ENCODE measurements at places on chromosomes 1 and 21. TPM values are rescaled to one million over a fixed set of nuclear protein-coding genes. Genes with fewer than 3 reads are reported as not detected.

HMGN2 gene
- 680 TPM for polyA plus RNA-seq

KRTAP19-1 gene
- polyA plus RNA-seq, result not detected

DNA sequence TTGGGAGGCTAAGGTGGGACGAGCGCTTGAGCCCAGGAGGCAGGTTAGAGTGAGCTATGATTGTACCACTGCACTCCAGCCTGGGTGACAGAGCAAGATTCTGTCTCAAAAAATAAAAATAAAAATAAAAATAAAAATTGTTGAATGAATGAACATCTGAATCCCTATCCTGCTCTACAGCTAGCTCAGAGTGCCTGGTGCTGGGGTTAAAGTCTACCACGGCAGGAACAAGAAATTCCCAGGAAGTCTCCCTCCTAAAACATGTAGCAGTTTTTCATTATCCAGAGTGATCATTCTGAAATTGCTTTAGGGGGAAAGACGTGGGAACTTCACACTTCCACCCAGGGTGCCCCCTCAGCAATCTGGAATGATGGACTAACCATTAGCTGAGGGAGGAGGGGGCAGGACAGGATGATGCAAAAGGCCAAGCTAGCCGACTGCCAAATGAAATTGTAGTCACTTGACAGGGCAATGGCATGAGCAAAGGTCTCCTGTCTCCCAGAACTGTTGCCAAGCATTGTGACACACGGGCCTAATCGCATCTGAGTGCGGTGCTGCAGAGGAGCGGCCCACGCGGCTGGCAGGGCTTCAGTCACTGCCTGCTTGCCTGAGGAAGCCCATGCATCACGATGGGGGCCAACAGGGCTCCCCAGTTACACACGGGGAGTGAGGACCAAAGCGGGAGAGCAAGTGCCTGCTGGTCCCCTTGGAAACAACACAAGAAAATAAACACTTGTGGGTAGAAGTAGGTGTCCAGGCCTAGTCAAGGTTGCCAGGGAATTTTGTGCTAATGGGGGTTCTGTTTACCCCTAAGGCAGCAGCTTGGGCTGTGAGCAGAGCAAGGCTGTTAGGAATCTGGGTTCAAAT lies 85.7 kb downstream of the NENF start:
- no peaks in the 10 kb centered on the region for H3K36me3 ChIP-seq
- no peaks in the 10 kb centered on the region for H3K27me3 ChIP-seq
- no peak overlapping the region for H3K27ac ChIP-seq
- H3K4me3 ChIP-seq, result no peak overlapping the region
- H3K4me1 ChIP-seq, result peaks cover 16% of the 10 kb centered on the region
- DNase-seq, result no peak

DNA sequence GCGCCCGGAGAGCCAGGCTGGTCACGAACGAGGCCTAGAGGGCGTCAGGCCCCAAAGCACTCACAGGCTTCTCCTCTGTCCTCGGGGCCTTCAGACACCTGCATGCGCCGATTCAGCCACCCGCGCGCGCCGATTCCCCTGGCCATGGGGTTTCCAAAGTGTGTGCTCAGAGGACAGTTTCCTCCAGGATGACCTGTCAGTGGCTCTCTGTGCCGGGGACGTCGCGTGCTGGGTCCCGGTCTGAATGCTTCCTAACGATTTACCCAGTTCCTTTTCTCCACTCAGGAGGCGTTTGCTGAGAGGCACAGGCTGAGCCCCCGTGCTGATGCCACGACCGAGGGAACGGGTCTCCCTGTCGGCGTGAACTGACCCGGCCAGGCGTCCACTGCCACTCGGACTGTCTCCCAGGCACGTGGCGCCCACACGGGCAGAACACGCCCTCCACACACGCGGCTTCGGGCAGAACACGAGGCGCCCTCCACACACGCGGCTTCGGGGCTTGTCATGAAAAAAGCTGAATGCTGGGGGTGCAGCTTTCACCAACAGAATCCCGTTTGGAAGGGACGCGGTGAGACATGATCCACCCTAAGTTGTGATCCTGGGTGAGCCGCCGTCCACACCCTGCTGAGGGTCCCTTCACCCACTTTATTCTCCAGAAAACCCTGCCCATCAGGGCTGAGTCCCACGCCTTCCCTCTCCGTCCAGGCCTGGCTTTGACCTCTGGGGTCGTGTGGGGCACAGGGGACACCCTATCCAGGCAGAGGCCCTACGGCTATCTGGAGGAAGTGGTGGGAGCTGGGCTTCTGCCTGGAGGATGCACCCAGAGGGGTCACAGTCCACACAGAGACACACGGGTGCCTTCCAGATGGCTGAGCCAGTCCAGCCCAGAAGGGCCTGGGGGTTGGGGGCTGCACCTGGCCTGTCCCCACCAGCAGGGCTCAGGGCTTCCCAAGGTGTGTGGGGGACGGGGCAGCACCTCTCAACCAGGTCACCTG lies 56.1 kb downstream of the COL6A1 start:
- no peak overlapping the region for H3K4me3 ChIP-seq
- DNase-seq, result no peak
- no peaks in the 10 kb centered on the region for H3K4me1 ChIP-seq
- no peaks in the 10 kb centered on the region for H3K27me3 ChIP-seq
- H3K27ac ChIP-seq, result peak overlapping the region; percentile 71
- H3K36me3 ChIP-seq, result no peaks in the 10 kb centered on the region

GRCh38 chr1:201603613-201604232 lies 64.8 kb downstream of the NAV1 start:
- no peak overlapping the region for H3K27ac ChIP-seq
- H3K4me1 ChIP-seq, result no peaks in the 10 kb centered on the region
- DNase-seq, result peak; percentile 0
- H3K27me3 ChIP-seq, result no peaks in the 10 kb centered on the region
- H3K4me3 ChIP-seq, result no peak overlapping the region
- no peaks in the 10 kb centered on the region for H3K36me3 ChIP-seq

GRCh38 chr1:19010503-19010902 lies 54.0 kb upstream of the IFFO2 start:
- H3K27ac ChIP-seq, result no peak overlapping the region
- H3K4me1 ChIP-seq, result no peaks in the 10 kb centered on the region
- DNase-seq, result no peak
- H3K4me3 ChIP-seq, result no peak overlapping the region
- no peaks in the 10 kb centered on the region for H3K27me3 ChIP-seq
- H3K36me3 ChIP-seq, result no peaks in the 10 kb centered on the region

DNA sequence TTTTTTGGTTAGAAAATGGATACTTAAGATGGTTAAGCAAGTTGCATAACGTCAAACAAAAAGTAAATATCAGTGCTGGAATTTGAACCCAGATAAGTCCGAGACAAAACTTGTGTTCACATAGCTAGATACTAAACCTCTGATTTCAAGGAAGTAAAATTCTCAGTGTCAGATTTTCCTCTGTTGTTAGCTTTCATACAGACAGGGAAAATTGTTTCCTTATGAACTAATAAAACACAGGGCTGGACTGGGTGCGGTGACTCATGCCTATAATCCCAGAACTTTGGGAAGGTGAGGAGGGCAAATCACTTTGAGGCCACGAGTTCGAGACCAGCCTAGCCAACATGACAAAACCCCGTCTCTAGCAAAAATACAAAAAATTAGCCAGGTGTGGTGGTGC lies 51.3 kb downstream of the PCNX2 start:
- H3K4me1 ChIP-seq, result peaks cover 32% of the 10 kb centered on the region
- H3K4me3 ChIP-seq, result no peak overlapping the region
- no peaks in the 10 kb centered on the region for H3K36me3 ChIP-seq
- no peak for DNase-seq
- no peaks in the 10 kb centered on the region for H3K27me3 ChIP-seq

DNA sequence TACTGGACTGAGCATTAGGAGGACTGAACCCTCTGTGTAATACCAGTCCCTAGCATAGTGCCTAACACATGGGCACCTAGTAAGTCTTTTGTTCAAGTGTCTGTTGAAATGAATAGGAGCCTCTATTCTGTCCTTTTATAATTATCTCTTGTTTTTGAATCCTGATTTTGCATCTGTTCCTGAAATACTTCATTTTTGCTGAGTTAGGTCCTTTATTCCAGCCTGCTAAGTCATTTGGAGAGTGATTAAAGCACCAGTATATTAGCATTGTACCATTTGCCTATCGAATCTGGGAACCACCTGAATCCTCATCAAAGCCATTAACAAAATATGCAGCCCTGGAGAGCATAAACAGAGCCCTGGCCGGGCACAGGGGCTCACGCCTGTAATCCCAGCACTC lies 32.3 kb downstream of the YARS1 start:
- H3K36me3 ChIP-seq, result peaks cover 91% of the 10 kb centered on the region
- H3K27me3 ChIP-seq, result no peaks in the 10 kb centered on the region
- no peak overlapping the region for H3K27ac ChIP-seq
- no peak for DNase-seq

DNA sequence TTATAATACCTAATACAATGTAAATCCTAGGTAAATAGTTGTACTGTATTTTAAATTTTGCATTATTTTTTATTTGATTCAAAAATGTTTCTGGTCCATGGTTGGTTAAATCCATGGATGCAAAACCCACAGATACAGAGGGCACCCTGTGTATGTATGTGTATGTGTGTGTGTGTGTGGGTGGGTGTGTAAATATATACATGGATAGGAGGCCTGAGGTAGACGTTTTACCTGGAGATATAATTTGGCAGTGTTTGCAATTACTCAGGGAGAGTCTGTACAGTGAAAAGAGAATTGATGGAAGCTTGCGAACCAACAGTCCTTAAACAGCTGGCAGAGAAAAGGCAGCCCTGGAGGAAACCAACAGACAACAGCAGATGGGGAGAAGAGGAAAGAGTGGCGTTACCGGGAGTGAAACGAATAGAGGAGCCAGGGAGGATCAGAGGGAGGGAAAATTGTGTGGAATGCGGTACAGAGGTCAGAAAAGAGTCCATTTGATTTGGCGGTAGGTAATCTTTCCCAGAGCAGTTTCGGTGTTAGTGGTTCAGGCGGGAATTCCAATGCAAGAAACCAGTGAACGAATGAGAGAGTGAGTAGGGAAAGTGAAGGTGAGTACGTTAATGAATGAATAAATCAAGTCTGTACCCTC lies 47.9 kb upstream of the NBL1 start:
- H3K4me1 ChIP-seq, result peaks cover 43% of the 10 kb centered on the region
- H3K36me3 ChIP-seq, result peaks cover 8% of the 10 kb centered on the region
- no peaks in the 10 kb centered on the region for H3K27me3 ChIP-seq
- no peak for DNase-seq
- H3K4me3 ChIP-seq, result peak overlapping the region; percentile 81
- peak overlapping the region; percentile 96 for H3K27ac ChIP-seq

DNA sequence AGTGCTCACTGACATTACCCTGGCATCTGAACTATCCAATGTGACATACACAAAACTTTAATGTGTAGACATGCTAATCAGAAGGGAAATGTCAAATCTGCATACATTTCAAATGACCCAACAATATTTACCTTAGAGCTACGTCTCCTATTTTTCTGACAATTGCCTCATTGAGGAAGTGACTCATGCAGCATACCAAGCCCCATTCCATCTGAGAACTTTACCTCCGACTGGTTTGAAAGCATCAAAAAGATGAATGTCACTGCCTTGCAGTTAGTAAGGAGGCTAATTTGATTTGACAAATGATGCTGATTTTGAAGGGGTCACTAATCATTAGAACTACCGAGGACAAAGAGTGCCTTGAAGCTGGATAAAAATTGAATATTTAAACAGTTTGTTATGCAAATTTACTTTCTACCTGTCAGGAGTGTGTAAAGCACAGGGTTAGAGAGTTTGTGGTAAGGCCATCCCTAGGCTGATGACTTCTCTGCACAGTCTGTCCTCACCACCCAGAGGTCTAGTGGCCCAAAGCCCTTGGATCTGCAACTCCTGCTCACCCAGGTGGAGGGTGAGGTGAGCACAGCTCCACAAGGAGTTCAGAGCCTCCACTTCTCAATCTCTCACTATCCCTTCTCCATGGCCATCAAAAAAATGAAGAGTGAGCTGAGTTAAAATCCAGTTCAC lies 500.3 kb upstream of the C1orf87 start:
- no peak for DNase-seq
- no peaks in the 10 kb centered on the region for H3K27me3 ChIP-seq
- peaks cover 10% of the 10 kb centered on the region for H3K4me1 ChIP-seq
- no peaks in the 10 kb centered on the region for H3K36me3 ChIP-seq
- peak overlapping the region; percentile 51 for H3K27ac ChIP-seq
- no peak overlapping the region for H3K4me3 ChIP-seq

DNA sequence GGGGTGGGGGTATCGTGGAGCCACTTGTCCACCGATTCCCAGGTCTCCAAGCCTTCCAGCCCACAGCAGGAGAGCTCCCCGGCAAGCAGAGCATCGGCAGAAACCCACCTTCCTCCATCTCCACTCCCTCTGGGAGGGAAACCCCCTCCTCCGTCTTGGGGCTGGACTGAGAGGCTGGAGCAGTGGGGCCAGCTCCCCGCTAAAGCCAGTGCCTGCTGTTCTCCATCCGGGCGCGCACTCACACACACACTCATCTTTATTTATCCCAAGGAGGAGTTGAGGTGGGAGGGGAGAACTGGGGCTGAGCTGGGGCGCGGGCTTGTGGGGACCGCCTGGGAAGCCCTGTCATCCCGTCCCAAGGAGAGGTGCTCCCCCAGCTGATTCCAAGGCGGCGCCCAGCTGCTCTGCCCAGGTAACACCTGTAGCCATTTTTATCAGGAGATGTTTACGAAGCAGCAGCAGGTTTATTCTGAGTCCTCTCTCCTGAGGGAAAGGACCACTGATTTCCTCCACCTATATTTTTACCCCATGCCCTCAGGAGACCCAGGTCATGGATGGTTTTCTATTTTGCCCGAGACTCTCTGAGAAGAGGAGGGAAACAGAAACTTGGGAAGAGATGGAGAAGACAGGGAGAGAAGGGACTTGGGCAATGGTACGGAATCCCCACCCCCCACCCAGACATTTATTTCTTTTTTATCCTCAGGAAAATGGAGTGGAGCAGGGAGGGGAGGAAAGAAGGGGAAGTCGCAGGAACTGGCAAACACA lies 2.1 kb downstream of the KCNN3 start:
- no peak for DNase-seq
- no peaks in the 10 kb centered on the region for H3K36me3 ChIP-seq
- H3K27me3 ChIP-seq, result no peaks in the 10 kb centered on the region
- peak overlapping the region; percentile 38 for H3K4me3 ChIP-seq
- H3K27ac ChIP-seq, result no peak overlapping the region

GRCh38 chr21:38806153-38806941 lies 618 bp downstream of the ETS2 start:
- H3K27me3 ChIP-seq, result no peaks in the 10 kb centered on the region
- peaks cover 43% of the 10 kb centered on the region for H3K4me1 ChIP-seq
- peak; percentile 90 for DNase-seq

DNA sequence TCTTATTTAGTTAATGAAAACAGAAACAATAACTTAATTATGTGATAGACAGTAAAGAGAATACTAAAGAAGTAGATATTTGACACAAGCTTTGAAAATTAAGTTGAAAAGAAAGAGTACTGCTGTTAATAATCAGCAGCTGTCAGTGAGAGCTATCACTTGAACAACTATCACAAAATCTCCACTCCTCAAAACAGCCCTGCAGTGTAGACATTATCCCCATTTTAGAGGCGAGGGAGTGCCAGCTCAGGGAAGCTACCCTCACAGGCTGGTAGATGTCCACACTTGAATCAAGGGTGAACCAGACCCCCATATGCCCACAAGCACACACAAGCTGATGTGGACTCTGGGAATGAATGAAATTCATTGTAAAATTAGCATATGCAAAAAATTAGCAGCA lies 248.8 kb downstream of the RHOU start:
- no peak overlapping the region for H3K27ac ChIP-seq
- H3K4me3 ChIP-seq, result no peak overlapping the region
- H3K4me1 ChIP-seq, result peaks cover 42% of the 10 kb centered on the region
- DNase-seq, result no peak
